Right ventricle myocardium superior (tissue), 1 donor: ENCODE measurements at places on chromosomes 6 and 20.

DNA sequence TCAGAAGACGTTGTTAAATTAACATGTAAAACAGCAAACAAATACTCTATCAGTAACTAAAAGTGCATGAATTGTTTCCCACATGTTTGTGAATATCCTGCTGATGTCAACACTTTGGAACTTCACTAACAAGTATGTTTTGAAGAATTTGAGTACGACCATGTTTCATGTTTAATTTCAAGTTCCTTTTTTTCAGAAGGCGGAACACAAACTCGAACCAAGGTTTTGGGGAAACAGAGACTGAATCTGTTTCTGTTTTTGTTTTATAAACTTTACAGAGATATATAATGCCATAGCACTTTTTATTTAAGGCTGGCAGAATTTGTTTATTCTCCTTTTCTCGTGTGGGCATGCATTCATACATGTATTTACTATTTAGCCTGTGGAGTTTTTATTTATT is 509.3 kb upstream of the CITED2 start:
- no peak for DNase-seq

DNA sequence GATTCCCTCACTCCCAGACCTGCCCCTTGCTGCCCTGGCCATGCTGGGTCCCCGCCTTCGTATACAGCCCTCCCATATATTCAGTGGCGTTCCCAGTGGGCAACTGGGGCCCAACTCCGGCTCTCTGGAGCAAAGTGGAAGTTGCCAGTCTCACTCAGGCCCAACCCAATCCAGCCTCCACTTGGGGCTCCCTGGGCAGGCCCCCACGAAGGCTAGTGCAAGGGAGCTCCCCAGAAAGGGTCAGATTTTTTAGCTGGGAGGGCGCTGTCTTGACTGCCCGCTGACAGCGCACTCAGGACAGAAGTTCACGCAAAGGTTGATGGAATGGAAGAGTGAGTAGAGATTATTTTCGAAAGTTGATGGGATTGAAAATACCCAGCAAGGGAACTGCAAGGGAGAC is 5.9 kb downstream of the TP53TG5 start:
- no peak for DNase-seq

DNA sequence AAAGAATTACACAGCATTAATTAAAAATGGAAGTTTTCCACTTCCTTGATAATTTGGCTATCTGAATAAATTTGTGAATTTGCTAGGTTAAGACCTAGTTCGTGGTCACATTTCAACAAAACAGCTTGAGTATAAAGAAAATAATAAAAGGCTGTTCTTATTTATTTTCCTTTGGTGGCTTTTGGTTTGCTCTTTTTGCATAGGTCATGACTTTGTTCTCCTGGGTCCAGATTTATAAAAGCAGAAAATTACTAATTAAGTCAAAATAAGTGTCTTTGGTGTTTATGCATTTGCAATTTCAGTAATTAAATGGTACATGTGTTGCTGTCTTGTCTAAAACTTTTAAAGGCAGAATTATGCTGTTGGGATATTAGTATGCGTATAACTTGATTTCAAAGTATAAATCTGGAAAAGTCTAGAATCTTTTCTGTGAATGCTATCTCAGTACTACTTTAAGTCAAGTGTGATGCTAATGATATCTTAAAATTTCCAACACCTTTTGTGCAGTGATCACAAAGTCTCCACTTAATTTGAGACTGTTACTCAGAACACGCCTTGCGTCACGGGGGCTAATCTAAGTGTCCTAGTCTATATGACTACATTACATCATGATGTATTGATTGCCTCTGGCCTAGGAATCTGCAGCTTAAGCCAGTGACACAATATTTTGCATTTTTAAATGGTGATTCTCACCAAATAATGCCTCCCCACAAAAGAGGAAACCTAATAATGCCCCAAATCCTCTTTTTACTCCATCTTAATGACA is 41.0 kb downstream of the GNAS start:
- DNase-seq = no peak

DNA sequence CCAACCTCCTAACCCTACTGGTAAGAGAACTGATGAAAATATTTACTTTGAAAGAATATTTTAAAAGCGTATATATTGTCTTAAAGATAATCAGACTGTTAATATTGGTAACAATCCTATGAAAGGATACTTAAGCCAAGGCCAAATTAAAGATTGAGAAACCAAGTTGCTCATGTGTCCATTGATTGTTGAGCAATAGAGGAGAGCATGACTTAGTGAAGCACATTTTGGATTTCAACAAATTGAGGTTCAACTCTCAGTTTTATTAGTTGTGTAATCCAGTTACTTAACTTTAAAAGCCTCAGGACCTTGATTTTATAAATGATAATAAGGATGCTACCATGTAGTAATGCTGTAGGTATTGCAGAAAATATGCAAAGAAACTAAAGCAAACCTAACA is 56.8 kb downstream of the PRL start:
- DNase-seq = no peak

- no peak for DNase-seq
Observed at GRCh38 chr6:162736961-162737360, 9.2 kb downstream of the PACRG start.
